ENCODE measurements at places on chromosomes 1 and 21.

DNA sequence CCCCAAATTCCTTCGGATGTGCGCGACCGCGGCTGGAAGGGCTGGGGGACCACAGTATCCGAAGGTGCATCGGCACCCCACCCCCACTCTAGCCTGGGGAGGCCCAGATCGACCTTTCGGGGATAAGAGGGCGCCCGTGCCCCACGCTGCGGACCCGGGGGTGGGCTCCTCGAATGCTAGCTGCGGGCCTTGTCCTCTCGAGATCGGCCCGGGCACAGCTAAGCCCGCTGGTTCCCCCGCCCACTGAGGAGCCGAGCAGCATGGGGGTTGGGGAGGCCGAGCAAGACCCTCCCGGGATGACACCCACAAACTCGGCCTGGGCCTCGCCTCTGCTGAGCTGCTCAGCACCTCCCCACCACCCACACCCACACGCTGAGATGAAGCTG lies 653 bp upstream of the IFFO2 start:
- DNase-seq: no peak

DNA sequence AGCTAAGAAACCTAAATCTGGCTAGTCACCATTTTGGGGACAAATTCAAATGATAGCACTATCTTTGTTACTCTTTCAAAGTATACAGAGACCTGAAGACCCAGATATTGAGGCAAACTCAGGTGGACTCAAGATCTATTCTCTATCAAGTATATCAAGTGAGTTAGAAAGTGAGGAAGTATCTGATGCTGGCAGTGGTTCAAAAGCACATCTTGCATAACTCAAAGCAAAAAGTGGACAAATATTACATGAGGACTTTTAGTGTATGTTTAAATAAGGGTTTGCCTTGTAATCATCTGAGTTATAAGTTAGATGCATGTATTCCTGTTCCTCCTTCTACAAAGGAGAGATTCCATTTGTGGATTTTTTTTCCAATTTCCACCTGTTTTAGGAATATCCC lies 338.4 kb downstream of the DISC1 start:
- no peak for DNase-seq

DNA sequence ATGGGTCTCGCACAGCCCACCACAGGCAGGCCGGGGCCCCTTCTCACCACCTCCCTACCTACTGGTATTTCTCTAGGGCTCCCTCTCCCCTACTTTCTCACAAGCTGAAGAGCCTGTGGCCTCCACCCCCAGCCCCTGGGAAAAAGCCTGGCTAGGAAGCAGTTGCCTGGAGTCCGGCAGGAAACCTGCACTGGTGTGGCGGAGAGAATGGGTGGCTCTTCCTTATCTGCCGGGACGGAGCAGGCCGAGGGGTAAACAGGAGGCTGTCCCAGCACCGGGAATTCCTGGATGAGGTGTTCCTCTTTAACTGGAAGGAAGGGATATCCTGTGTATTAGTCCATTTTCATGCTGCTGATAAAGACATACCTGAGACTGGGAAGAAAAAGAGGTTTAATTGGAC lies 125.8 kb downstream of the TLR5 start:
- DNase-seq: no peak

GRCh38 chr1:1601564-1602303 lies 1.8 kb upstream of the FNDC10 start:
- no peak for DNase-seq

- DNase-seq: no peak
Measured at GRCh38 chr21:46441961-46442498, 16.7 kb upstream of the DIP2A start.

GRCh38 chr1:39149509-39149908 lies 55.0 kb upstream of the MACF1 start:
- no peak for DNase-seq

DNA sequence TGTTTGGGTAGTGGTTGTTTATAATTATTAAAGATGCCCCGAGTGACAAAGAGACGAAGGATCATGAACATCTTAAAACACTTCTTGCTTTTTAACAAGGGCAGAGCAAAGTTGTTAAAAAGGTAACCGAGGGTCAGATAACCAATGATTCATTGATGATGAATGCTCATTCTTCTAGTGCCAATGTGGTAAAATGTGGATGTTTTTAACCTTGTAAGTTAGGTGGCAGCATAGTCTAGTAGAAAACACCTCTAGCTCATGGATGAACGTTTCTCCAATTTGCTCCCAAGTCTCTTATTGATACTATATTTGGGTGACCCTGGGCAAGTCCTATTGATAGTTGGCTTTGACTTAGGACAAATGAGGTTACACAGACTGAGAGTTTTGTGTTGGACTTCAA lies 167.9 kb downstream of the KIF26B start:
- DNase-seq: no peak

DNA sequence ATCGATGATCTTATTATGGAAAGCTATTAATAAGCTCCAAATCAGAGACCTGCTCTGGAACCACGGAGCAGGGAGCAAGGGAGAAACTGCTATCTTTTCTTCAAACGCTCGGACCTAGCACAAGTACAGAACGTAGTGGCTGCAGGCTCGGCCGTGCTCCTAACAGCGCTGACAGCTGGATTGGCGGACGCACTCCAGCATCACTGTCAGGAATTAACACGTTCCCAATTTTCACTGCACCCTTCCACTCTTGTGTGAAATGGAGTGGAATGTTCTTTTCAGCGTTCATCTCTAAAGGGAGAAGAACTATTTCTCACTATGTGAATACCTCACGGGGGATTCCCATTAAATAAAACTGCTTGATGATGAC lies 106.9 kb downstream of the ZNF281 start:
- no peak for DNase-seq

- DNase-seq: no peak
Measured at GRCh38 chr1:91864017-91864700, 21.8 kb downstream of the TGFBR3 start.

GRCh38 chr1:17683598-17683997 lies 71.5 kb upstream of the ACTL8 start:
- no peak for DNase-seq

- no peak for DNase-seq
Measured at GRCh38 chr21:39647476-39647875, 34.7 kb downstream of the B3GALT5 start.

- no peak for DNase-seq
Measured at GRCh38 chr1:43978551-43979260, at the start of gene B4GALT2. Gene B4GALT2, plus strand, starts transcription at chr1:43979210. Its CDS starts 1,951 bp downstream, at chr1:43981161.
